Osteoblast (primary cell): ENCODE measurements at places on chromosomes 12 and 14.
A peak's percentile ranks its signal among the peaks of the same experiment; 100 is the strongest.

GRCh38 chr12:117985182-117985581, 16.4 kb upstream of the KSR2 start:
- peak; percentile 60 for DNase-seq

DNA sequence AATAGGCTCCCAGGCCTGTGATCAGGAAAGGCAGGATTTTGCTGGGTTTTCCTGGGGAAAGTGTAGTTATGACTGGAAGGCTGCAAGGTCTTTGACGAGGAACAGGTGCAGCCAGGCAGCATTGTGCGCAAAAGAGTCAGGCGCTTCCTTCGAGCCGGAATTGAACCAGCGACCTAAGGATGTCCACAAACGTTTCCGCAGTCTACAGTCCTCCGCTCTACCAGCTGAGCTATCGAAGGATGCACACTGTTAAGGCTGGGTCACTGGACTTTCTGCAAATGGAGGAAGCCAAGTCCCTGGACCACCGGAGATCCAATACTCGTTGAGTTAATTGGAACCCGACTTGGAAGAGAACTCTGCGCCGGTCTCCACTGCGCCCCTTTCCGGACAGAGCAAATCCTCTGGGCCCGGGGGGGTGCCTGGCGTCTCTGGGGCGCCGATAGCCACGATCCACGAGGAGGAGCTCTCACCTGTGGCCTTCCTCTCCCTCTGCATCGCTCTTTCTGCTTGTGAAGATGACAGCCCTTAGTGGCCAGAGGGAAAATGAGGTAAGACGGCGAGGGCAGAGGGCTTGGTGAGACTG, 18.4 kb upstream of the OR6S1 start:
- DNase-seq: no peak

GRCh38 chr14:22657861-22658260, 13.7 kb upstream of the OR6J1 start:
- no peak for DNase-seq

- no peak for DNase-seq
These were observed 13.6 kb upstream of the PPM1A start for GRCh38 chr14:60235440-60235839.

GRCh38 chr12:51190820-51191219, 17.9 kb upstream of the TFCP2 start:
- no peak for DNase-seq

DNA sequence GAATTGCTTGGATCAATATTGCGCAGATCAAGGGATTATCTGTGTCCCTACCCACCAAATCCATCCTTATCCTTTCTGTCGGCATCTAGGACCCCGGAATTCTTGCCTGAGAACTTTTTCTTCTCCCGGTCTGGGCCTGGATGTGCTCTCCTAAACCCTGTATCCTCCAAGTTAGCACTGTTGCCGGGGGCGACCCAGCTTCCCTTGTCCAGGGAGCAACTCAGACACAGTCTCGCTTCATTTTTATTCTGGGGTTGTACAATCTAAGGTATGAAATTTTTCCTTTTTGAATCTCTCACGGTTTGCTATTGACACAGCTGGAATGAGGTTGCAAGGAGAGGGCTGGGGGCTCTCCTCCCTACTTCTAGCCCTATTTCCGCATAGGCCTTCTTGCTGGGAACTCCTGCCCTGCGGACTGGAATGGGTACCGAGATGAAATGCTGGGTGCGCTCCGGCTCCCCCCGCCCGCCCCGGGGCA, 403 bp upstream of the PNP start:
- no peak for DNase-seq

- DNase-seq: peak; percentile 22
These were observed 106.2 kb downstream of the CRACR2A start for GRCh38 chr12:3646561-3647241.

- DNase-seq: no peak
These were observed 1.2 kb downstream of the KRT3 start for GRCh38 chr12:52794479-52795331.

- DNase-seq: no peak
These were observed 394.5 kb upstream of the ATP2B1 start for GRCh38 chr12:90102957-90103652.

GRCh38 chr12:65039301-65039700, 81.8 kb downstream of the WIF1 start:
- no peak for DNase-seq

DNA sequence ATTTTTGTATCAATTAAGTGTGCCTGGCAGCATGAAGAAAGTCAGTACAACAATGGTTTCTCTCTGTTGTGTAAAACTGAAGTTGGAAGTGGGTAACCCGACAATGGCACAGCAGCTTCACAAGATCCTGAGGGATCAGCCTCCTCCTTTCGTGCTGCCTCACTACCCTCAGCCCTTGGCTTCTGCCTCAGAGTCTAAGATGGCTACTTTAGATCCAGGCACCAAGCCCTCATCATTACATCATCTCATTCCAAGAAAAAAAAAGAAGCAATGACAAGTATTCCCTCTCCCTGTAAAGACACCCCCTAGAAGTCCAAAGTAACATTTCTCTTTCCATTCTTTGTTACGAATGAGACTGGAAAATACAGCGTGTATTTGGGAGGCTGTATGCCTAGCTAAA, 92.6 kb downstream of the DNAI7 start:
- no peak for DNase-seq

GRCh38 chr12:50961708-50962107, 9.4 kb downstream of the HIGD1C start:
- DNase-seq: no peak

GRCh38 chr14:100103250-100104005, 38.2 kb downstream of the EVL start:
- DNase-seq: no peak

DNA sequence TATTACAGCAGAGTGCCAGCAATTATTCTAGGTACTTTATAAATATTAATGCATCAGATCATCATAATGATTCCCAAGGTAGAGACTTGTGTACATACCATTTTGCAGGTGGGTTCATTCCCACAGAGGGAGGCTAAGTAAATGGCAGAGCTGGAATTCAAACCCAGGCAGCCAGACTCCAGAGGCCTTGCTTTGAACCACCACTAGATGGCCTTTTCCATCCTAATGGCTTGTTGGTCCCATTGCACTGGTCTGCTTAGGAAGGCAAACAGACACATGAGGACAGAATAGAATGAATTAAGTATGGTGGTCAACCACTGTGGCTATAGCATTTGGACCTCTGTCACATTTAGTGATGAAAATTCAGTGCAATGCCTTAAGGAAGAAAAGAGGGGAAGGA, 158.7 kb downstream of the METTL25 start:
- no peak for DNase-seq

DNA sequence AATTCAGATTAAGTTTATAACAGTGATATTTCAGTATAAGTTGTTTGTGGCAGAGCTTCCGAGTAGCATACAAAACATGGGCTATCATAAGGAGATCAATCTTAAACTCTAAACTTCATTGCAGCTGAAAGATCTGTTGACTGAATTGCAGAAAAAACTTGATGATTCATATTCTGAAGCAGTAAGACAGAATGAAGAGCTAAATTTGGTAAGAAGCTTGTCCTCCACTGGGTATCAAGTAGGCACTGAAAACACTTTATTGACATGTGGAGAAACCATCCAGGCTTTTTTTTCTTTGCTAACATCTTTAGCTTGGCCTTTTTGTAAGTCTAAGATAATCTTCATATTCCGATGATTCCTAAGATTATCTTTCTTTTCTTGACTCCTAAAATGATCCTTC, 93.0 kb downstream of the KTN1 start:
- no peak for DNase-seq

GRCh38 chr14:100271247-100271939, 32.4 kb downstream of the YY1 start:
- DNase-seq: peak; percentile 32

DNA sequence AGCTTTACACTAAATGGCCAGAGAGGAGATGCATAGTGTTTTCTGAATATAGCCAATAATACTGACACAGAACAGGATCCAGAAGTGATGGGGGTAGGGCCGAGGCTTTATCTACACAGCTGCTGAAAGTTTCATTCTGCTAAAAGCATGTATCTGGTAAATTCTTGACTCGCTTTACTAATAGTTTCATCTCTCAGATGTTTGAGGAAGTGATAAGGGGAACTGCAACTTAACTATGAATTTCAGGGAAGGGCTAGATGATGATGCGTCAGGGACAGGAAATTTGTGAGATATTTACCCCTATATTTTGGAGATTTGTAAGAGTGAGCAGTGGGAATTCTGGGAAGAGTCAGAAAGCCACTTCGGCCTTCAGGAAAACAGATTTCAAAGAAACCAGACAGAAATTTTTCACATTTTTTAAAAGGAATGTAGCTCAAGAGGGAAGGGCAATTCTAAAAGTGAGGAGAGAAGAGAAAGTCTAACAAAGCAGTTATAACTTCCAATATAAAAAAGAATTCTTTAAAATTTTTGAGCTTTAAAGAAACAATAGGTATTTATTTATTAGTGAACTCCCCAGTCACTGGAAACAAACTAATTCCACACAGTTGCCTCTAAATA, 243.1 kb downstream of the BCAT1 start:
- DNase-seq: no peak

DNA sequence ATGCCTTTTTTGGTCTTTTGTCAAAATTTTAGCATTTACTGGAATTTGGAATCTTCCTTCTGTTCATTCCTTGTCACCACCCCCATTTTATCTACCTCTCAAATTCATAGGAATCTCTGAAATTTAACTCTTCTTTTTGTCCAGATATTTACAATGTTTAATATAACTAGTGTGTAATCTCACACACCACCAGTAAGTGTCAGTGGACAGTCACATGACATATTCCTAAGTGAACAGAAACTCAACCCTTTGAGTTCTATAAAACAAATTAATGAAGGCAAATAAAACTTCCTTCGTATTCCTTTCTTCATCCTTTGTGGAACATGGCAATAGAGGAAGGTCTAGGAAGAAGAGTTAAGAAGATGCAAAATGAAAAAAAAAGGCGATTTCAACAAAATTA, 26.6 kb downstream of the ATF7 start:
- no peak for DNase-seq

- DNase-seq: no peak
These were observed 31.9 kb downstream of the CDKL1 start for GRCh38 chr14:50364792-50365191.

- DNase-seq: no peak
These were observed 7.0 kb downstream of the APOLD1 start for GRCh38 chr12:12792421-12792820.
